ENCODE measurements at places on chromosomes 2 and 18. TPM values are rescaled to one million over a fixed set of nuclear protein-coding genes. Genes with fewer than 3 reads are reported as not detected.

The LYPD1 gene
- total RNA-seq = 0.16 TPM

- DNase-seq = no peak
- peak overlapping the region; percentile 22 for H3K27ac ChIP-seq
- H3K4me1 ChIP-seq = peaks cover 27% of the 10 kb centered on the region
These were observed 28.0 kb downstream of the ACKR3 start for GRCh38 chr2:236597629-236598028.

DNA sequence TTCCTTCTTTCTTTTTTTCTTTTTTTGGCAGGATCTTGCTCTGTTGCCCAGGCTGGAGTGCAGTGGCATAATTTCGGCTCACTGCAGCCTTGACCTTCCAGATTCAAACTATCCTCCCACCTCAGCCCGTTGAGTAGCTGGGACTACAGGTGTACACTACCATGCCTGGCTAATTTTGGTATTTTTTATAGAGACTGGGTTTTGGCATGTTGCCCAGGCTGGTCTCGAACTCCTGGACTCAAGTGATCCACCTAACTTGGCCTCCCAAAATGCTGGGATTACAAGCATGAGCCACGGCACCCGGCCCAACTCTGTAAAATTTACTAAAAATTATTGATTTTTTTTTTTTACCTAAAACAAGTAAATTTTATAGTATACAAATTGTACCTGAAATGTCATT lies 360.8 kb downstream of the ALK start:
- H3K4me1 ChIP-seq = no peaks in the 10 kb centered on the region
- no peaks in the 10 kb centered on the region for H3K36me3 ChIP-seq
- H3K27ac ChIP-seq = no peak overlapping the region
- no peaks in the 10 kb centered on the region for H3K27me3 ChIP-seq
- no peak for DNase-seq

DNA sequence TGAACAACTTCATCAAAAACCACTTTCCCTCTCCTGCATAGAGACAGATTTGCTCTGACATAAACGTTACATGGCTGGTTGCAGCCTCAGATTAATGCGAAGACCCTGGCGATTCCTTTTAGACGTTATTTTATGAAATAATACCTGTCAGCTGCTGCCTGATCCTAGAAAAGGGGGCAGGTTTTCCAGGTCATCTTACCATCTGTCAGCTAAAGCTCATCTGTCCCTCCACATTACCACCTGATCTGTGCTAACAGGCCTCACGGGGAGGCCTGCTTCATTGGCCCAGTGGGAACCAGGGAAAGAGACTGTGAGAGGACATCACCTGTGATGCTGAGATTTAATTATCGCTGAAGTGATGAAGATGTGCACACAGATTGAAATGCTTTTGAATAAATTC lies 261.0 kb downstream of the ARHGAP15 start:
- H3K36me3 ChIP-seq = no peaks in the 10 kb centered on the region
- no peak overlapping the region for H3K4me3 ChIP-seq
- H3K27me3 ChIP-seq = no peaks in the 10 kb centered on the region
- H3K4me1 ChIP-seq = no peaks in the 10 kb centered on the region

- no peaks in the 10 kb centered on the region for H3K4me1 ChIP-seq
- no peak overlapping the region for H3K27ac ChIP-seq
- no peaks in the 10 kb centered on the region for H3K36me3 ChIP-seq
- H3K27me3 ChIP-seq = no peaks in the 10 kb centered on the region
These were observed 15.0 kb upstream of the SERPINB3 start for GRCh38 chr18:63676526-63677323.
